Inflammatory macrophage treated with lipopolysaccharide for 1 hour (primary cell): ENCODE measurements at places on chromosomes 16 and 17.

DNA sequence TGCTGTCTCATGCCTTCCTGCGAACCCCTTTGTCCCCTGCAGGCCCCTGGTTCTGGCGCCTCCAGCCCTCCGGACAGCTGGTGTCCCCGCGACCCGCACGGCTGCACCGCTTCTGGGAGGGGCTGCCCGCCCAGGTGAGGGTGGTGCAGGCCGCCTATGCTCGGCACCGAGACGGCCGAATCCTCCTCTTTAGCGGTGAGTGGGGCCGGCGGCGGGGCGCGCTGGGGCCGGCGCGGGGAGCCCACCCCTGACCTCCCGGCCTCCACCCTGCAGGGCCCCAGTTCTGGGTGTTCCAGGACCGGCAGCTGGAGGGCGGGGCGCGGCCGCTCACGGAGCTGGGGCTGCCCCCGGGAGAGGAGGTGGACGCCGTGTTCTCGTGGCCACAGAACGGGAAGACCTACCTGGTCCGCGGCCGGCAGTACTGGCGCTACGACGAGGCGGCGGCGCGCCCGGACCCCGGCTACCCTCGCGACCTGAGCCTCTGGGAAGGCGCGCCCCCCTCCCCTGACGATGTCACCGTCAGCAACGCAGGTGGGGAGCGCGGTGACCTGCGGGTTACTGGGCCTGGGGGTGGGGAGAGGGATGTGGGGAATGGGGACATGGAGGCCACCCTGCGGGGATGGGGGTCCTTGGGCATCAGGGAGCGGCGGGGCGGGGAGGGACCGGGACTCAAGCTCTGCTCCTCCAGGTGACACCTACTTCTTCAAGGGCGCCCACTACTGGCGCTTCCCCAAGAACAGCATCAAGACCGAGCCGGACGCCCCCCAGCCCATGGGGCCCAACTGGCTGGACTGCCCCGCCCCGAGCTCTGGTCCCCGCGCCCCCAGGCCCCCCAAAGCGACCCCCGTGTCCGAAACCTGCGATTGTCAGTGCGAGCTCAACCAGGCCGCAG, 7.1 kb upstream of the IL32 start:
- no peak for DNase-seq

DNA sequence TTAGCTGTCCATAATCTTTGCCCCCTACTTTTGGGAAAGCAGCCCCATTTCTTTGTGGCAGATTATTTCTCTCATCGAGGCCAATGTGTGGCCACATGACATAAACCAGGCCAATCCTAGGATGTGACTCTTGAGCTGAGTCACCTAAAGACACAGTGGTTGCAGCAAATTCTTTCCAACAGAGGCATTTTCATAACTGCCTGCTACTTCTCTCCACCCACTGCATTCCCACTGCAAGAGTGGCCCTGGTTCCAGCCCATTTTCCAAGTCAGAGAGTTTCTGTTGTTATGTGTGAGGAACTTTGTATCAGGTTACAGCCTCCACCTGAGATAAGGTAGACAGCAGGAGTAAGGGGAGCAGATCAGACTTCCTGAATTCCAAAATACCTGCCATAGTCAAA, 195.2 kb downstream of the RGS9 start:
- no peak for DNase-seq

GRCh38 chr16:57277586-57277985, 6.9 kb downstream of the PLLP start:
- peak; percentile 40 for DNase-seq

DNA sequence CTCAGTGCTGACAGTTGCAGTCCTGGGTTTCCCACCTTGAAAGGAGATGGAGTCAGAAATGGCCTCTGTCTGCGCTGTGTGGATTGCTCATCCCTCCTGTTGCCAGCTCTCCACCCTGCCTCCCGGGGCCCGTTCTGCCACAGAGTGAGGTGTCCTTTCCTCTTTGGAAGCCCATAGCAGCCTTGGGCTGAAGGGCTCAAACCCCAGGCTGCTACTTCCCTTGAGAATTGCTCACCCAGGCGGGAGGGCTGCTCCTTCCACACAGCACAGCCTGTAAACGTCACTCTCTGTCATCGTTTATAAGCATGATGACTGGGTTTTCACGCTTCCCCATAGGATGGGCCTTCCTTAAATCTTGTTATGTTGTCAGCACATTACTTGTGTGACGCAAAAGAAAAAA, 62.7 kb downstream of the FOXK2 start:
- DNase-seq: peak; percentile 44

DNA sequence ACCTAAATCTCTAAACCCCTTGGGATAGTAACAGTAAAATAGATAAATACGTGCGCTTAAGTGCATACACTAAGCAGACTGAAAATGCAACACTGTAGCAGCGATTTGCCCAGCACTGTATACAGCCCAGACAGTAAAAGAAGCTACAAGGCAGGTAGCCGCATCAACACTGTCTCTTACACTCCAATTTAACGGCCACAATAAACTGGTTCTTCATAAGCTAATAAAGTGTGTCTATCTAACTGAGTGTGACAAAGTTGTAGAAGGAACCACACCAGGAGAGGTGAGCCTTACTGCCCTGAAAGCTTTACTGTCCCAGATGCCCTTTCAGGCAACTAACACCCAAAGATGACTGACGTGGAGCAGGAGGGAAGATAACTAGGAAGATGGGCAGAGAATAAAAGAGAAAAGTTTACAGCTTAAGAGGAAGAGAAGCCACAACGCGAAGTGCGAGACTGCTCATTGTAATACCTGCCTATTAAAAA, 847 bp downstream of the ZDHHC7 start:
- DNase-seq: no peak

GRCh38 chr16:58518083-58518979, 3.0 kb downstream of the SETD6 start:
- DNase-seq: no peak

- DNase-seq: no peak
These were observed 440.6 kb downstream of the HS3ST3B1 start for GRCh38 chr17:14741491-14741890.

DNA sequence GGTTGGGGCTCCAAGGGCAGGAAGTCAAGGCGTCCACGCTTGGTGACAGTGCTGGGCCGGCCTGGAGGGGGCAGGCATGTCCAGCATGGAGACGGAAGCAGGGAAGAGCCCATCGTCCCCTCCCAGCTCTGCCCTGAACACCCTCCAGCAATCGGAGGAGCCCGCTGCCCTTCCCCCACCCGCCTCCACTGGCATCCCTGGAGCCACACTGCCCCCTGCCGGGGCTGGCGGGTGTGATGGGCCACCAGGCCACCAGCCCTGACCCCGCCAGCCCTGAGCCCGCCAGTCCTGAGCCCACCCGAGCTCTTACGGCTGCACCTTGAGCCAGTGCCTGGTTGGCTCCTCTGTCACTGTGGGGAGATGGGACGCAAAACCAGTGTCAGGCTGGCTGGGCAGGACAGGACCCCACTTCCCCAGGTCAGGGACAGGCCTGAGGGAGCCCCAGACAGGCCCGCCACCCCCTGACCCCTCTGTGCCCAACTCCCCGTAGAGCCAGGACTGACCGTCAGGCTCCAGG, 4.1 kb upstream of the CDH15 start:
- DNase-seq: peak; percentile 55

DNA sequence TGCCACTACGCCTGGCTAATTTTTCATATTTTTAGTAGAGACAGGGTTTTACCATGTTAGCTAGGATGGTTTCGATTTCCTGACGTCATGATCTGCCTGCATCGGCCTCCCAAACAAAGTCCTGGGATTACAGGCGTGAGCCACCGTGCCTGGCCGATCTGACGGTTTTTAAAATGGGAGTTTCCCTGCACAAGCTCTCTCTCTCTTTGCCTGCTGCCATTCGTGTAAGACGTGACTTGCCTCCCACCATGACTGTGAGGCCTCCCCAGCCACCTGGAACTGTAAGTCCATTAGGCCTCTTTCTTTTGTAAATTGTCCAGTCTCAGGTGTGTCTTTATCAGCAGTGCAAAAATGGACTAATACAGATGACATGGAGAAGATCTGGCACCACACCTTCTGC, 4.7 kb upstream of the FLCN start:
- DNase-seq: no peak

- DNase-seq: no peak
These were observed 49.9 kb downstream of the RBFOX1 start for GRCh38 chr16:7382521-7382920.

GRCh38 chr16:50253514-50253910, 12.8 kb upstream of the ADCY7 start:
- DNase-seq: no peak

GRCh38 chr16:9670033-9670432, 512.2 kb downstream of the GRIN2A start:
- no peak for DNase-seq

DNA sequence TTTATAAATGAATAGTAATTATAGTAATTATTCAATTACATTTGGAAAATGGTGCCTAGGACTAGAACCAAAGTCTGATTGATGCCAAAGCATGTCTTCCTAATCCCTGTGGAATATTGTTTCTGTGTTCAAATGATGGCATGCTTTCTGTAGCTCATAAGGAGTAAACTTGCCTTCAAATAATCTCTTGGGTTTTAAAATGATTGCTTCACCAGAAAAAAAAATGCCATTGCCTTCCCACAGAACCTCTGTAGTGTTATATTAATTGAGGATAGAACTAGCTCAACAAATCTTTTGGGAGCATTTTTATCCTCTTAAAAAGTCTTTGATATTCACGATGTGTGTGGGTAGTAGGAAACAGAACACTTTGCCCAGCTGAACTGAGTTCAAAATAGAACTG, 7.7 kb upstream of the TMEM100 start:
- no peak for DNase-seq

GRCh38 chr16:31478956-31479355, 4.0 kb upstream of the SLC5A2 start:
- DNase-seq: no peak

DNA sequence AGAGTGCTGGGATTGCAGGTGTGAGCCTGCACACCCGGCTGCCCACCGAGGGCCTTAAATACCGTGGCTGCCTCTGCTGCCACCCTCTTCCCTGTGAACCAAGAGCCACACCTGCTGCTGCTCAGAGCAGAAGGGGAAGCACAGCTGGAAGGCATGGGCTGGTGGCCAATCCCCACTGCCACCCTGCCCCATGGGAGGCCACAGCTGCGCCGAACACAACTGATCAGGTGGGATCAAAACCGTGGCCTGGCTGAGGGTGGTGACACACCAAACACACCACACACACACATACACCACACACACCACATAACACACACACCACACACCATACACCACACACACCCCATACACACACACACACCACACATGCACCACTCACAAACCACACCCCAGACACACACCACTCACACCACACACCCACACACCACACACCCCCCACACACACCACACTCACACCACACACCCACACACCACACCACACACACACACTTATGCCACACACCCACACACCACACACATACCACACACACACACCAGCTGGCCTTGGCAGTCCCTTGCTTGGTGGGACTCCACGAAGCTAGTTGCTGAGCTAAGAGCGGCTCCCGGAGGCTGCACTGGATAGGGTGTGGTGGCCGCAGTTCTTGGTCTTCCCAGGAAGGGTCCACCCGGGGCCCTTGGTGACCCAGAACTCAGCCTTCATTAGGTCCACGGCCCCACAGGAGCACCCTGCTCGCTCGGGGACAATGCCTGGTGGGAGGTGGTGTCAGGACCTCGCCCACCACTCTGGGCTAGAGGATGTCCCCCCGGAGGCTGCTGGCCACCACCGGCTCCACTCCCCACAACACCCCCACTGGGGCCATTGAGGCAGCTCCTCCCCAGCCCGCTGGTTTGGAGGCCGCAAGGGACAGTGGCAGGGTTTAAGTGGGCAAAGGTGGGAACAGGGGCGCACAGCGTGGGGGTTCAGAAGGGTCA, 14.9 kb downstream of the CEP131 start:
- DNase-seq: no peak

DNA sequence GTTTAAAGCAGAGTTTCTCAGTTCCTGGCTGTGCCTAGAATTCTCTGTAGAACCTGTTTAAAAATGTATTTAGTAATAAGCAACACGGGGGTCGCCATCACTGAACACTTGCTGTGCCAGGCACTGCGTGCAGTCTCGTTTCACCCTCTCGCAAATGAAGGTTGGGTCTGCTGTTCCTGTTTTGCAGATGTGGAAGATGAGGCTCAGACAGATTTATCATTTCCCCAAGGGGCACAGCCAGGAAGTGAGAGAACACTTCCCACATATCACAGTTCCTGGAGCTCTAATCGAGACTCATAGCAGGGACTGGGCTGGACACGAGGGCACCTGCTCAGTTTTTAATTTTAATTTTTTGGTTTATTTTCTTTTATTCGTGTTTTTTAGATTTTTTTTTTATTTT, 122.7 kb downstream of the ABCC6 start:
- DNase-seq: no peak

- DNase-seq: peak; percentile 12
These were observed 16.1 kb upstream of the C17orf78 start for GRCh38 chr17:37359682-37360188.
